ENCODE measurements at places on chromosomes 2 and 18.
A peak's percentile ranks its signal among the peaks of the same experiment; 100 is the strongest.

- no peak for DNase-seq
These were observed 54.6 kb downstream of the MERTK start for GRCh38 chr2:111952871-111953452.

- DNase-seq, result peak; percentile 77
These were observed 98.1 kb upstream of the ACAA2 start for GRCh38 chr18:49911427-49911826.

DNA sequence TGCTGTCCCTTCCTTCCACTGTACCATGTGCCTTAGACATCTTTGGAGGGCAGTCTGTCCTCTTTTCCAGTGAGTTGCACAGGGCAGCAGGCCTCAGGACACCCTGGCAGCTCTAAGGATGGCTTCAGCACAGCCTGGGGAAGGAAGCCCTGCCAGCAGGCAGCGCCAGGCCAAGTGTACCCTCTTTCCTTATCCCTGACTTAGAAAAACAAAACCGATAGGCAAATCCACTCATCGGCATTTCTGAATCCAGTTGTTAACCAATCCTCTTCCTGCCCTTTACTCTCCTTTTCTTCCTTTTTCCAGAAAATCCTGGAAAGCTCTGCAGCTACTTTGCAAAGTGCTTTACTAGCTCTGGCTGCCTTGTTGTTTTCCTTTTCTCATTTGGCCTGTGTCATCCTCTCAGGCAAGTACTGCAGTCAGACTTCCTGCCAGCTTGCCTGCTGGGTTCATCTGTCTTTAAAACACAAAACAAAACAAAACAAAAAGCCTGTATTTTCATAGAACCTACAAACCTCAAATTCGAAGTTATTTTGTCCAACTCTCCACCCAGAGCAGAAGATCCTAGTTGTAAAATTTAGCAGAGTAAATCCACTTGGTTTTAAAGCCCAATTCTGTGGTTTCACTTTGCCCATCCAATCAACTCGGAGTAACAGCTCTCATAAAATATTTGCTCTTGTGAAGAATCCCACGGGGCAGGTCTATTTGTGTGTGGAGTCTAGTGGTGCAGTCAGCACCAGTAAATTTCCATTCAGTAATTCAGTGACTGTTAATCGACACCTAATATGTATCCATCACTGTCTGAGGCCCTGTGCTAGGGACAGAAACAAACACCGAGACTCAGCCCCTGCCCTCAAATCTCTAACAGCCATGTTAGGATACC, 45.2 kb downstream of the PCBP1 start:
- peak; percentile 63 for DNase-seq

GRCh38 chr2:122061831-122062230, 306.4 kb downstream of the TSN start:
- DNase-seq, result no peak

DNA sequence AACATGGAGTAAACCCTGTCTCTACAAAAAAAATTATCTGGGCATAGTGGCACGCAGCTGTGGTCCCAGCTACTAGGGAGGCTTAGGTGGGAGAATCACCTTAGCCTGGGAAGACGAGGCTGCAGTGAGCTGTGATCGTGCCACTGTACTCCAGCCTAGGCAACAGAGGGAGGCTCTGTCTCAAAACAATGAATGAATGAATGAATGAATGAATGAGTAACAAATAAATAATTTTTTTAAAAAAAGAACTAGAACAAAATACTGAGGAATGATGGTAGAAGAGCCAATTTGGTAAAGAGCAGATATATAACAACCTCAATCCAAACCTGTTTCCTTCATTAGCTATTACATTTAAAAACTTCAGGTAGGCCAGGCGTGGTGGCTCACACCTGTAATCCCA, 60.1 kb downstream of the STRN start:
- no peak for DNase-seq

DNA sequence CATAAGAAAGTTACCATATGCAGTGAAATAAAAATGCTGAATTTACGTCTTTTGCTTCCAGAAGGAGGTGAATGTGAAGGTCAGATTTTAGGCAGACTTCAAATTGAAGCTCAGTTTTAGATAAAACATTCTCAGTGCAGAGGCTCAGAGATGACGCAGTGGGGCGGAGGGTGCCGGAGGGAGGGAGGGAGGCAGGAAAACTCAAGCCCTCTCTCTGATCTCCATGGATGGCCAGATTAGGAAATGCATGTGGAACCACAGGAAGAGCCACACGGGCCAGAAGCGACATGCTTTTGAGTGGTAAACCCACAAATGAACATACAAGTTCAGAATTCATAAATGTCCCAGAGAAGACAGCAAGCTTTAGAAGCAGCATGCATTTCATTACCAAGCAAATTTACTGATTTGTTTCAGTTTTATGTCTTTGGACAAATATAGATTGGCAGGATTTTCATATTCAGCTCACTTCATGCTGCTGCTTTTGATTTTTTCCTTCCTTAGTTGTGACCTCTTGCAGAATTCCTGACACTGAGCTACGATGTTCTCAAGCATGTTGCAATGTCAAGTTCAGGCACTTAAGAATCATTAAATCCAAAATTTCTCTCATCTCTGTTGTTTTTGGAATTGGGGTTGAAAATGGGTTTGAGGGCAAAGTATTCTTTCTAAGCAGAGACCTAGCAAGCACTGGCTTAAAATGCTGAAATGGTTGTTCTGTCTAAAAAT, 29.7 kb upstream of the APCDD1 start:
- DNase-seq, result no peak

- DNase-seq, result no peak
These were observed 68.5 kb downstream of the CTIF start for GRCh38 chr18:48607056-48607984.

DNA sequence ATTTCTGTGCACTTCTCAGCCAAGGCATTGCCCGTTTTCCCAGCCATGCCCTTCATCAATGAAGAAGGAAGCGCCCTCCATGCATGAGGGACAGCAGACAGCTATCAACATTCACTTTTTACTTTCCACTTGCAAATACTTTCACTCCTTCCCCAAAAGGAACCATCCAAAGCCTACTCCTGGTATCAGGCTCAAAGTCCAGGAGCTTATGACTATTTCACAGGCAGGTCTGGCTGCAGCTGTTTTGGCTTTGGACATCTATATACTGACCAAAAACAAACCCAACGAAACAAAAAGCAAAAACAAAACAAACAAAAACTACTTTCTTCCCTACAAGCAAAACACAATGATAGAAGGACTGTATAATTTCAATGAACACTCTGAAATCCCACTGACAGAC, 825.1 kb downstream of the RNF144A start:
- DNase-seq, result no peak

GRCh38 chr18:55694291-55694690, 106.3 kb upstream of the TCF4 start:
- DNase-seq, result no peak

- no peak for DNase-seq
These were observed 764.6 kb downstream of the TSN start for GRCh38 chr2:122519821-122520611.

DNA sequence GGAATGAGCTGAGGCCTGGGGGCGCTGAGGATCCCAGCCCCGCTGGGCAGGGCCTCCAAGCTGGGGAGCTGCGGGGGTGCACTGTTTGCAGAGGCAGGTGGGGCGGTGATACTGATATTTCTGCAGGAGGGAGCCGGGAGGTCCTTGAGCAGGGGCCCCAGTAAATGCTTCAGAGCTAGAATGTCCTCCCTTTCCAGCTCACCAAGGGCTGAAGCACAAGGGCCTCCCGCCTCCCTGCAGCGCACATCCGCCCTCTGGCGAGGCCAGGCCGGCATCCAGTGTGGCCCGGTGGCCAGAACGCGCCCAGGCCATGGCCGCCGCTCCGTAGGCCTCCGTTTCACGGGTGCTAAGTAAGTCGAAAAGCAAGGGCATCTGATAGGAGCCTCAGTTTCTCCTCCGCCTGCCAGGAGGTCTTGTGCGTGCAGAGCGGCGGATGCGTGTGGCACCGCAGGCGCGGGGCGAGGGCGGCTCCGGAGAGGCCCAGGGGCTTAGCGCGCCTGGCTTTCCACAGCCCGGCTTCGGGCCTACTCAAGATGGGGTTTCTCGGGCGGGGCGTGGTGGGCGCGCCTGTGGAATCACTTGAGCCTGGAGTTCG, 29.5 kb upstream of the CHMP1B start:
- DNase-seq, result peak; percentile 59

GRCh38 chr2:7919510-7919909, 762.3 kb upstream of the ID2 start:
- no peak for DNase-seq

GRCh38 chr2:105597011-105597805, 147.5 kb upstream of the NCK2 start:
- DNase-seq, result no peak

DNA sequence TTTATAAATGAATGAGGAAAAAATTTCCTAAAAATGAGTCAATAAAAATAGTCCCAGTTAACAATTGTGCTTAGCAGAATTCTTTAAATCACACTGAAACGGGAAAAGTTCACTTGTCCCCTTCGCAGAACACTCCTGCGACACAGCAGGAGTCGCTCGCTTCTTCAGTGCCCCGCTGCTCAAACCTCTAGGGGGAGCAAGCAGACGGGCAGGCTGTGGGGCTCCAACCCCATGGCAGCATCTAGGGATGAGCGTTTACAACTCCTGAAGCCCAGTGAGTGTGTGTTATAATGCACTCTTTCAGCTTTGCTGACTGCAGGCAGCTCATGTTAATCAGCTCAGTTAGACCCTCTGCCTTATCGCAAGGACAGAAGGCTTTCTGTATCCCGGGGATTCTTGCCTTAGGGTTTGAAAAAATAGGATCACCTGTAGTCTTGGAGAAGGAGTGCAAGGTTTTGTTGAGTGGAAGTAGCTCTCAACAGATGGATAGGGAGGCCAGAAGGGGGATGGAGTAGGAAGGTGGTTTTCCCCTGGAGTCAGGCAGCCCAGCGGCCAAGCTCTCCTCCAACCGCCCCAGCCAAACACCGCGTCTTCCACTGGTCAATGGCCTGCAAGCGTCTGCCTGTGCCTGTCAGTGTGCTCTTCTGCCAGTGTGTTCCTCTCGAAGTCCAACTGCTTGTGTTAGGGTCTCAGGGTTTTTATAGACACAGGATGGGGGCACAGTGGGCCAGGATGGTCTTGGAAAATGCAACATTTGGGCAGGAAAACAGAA, 1977.7 kb upstream of the LRRTM1 start:
- peak; percentile 87 for DNase-seq

DNA sequence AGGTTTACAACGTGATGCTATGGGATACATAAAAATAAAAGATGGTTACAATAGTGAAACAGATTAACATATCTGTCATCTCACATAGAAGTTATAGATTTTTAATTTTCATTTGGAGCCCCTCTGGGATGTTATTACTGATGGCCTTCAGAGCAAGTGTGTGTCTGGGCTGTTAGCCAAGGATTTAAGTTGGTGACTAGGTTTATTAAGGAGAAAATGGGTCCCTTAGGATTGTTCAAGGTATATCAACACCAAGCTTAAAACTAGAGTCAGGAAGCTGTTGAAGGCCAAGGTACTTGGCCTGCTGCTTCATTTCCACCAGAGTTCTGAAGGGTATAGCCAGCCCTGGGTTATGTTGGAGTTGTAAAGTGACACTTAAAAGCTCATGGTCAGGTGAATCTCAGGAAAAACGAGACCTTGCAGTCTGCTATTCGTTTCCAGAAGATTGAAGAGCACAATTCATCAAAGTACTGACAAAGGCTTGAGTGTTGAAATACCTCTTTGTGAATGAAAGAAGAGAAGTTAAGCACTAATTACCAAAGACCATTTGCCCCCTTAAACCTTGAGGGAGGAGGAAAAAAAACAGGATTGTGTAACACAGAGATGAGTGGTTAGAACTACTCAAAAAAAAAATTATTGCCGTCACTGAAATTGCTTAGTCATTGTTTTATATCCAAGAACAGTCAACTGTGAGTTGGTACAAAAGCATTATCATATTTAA, 48.4 kb downstream of the MAP2 start:
- DNase-seq, result no peak

- peak; percentile 63 for DNase-seq
These were observed 568.7 kb downstream of the METTL4 start for GRCh38 chr18:2002604-2003003.

- DNase-seq, result no peak
These were observed 54.3 kb downstream of the RAB10 start for GRCh38 chr2:26088038-26088643.

DNA sequence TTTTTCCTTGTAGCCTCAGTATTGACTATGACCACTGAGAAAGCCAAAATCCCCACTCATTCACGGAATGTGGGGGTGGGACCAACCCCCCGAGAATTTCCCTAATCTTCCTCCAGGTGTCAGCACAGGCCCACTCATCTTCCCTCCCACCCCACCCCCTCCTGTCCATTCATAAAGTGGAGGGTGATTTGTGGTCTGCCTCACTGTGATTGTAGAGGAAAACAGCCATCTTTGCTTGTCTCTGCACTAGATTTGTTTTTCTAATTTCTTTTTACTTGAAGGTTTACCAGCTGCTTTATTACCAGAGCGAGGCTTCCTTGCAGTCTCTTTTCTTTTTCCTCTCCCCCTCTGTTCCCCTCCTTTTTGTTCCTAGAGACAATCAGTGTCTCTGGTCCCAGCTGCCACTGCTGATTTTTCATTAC, 171.8 kb downstream of the ICOS start:
- DNase-seq, result peak; percentile 80

GRCh38 chr2:136356125-136357006, 238.4 kb upstream of the CXCR4 start:
- DNase-seq, result no peak

DNA sequence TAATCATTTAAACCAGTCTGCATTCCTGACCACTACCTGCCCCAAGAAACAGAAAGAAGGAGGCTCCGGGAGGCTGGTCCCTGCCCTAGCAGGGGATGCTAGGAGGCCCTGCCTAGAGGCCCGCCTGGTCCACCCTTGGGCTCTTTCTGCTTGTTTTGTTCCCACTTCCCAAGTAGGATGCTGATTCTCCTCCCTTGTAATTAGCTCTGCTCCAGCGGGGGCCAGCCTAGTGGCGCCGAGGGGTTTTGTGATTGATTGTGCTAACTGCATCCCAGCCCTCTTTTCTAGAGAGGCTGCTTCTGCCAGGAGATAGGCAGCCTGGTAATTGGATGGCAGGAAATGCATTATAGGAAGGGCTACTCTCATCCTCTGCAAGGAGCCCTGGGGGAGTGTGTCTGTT, 220.0 kb downstream of the LOXHD1 start:
- DNase-seq, result no peak

DNA sequence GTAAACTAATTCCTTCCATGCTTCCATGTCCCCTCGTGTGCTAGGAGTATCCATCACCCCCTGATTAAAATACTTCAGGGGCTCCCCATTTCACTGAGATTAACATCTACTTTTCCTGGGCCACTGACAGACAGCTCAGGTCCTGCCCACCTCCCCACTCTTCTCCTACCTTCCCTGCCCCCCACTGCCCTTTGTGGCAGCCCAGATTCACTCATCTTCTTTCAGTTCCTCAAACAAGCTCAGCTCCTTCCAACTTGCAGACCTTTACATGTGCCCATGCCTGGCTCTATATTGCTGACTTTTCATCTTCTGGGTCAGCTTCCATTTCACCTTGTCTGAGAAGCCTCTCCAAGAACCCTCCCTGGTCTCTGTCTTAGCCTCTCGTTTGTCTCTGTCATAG, 12.0 kb downstream of the RUFY4 start:
- no peak for DNase-seq

Measured in endodermal cell (in vitro differentiated cells).